Activated naive CD4-positive, alpha-beta T cell treated with anti-CD3 and anti-CD28 coated beads, Interleukin-2, amount 10 ng/mL, durations not matched to agents 5 hours and 36 hours (primary cell): ENCODE measurements at places on chromosomes 6 and 20. TPM values are rescaled to one million over a fixed set of nuclear protein-coding genes. Genes with fewer than 3 reads are reported as not detected.

The IGF2R gene
- total RNA-seq = 78.4 TPM

The METTL24 gene
- total RNA-seq = not detected

The FAM217A gene
- not detected for total RNA-seq

The TFAP2C gene
- not detected for total RNA-seq

The LAMA2 gene
- total RNA-seq = not detected

The CALHM5 gene
- not detected for total RNA-seq

The CNBD2 gene
- 4.2 TPM for total RNA-seq

The POU5F1 gene
- not detected for total RNA-seq

The CST7 gene
- total RNA-seq = 51.6 TPM

The HLA-DMB gene
- 9.6 TPM for total RNA-seq

The PAK5 gene
- total RNA-seq = not detected

The CCDC170 gene
- total RNA-seq = not detected

The SLC25A27 gene
- not detected for total RNA-seq

The BPI gene
- not detected for total RNA-seq

The DAAM2 gene
- total RNA-seq = not detected

The AVP gene
- not detected for total RNA-seq

The DLL1 gene
- 1.0 TPM for total RNA-seq

The TUBB2B gene
- total RNA-seq = not detected

The ECT2L gene
- not detected for total RNA-seq

The RBBP8NL gene
- total RNA-seq = not detected

The PPP1R3G gene
- total RNA-seq = 0.22 TPM

The TUBB1 gene
- not detected for total RNA-seq

The NTSR1 gene
- 0.10 TPM for total RNA-seq

The SPAG4 gene
- 2.7 TPM for total RNA-seq

The GABRR1 gene
- total RNA-seq = not detected

The NKX2-4 gene
- not detected for total RNA-seq

The PPP1R16B gene
- total RNA-seq = 80.5 TPM

The GPR6 gene
- not detected for total RNA-seq

The TMEM242 gene
- total RNA-seq = 9.4 TPM

The CLIC1 gene
- total RNA-seq = 538 TPM
